ENCODE measurements at places on chromosomes 13 and 19.

GRCh38 chr19:2329501-2329916 lies 1.0 kb downstream of the SPPL2B start:
- no peak for DNase-seq

GRCh38 chr13:76825430-76825829 lies 60.8 kb downstream of the KCTD12 start:
- DNase-seq = no peak

DNA sequence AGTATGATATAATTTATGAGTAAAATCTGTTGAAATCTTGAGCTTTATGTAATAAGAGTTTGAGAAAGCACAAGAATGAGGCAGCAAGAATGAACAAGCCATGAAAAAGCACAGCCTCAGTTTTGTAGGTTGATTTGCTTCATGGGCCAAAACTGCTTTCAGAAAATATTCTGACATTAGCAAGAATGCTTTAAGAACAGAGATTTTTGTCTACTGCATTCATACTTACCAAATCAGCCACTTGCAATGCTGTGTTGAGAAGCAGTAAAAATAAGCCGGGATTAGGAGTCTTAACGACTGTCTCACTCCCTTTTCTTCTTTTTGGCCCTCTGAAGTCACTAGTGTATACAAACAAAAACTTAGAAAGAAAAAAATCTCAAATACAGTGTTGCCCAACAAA lies 114.5 kb downstream of the POSTN start:
- DNase-seq = no peak

GRCh38 chr19:22286151-22286810 lies at the start of gene ZNF729:
Gene ZNF729, plus strand, starts transcription at chr19:22286441. Its CDS starts 85 bp downstream, at chr19:22286526.
- no peak for DNase-seq

- DNase-seq = peak; percentile 53
Measured at GRCh38 chr19:1104311-1105007, 665 bp downstream of the GPX4 start.

Measured in NCI-H1436 (cell line).